ENCODE measurements at places on chromosomes 1 and 21.

DNA sequence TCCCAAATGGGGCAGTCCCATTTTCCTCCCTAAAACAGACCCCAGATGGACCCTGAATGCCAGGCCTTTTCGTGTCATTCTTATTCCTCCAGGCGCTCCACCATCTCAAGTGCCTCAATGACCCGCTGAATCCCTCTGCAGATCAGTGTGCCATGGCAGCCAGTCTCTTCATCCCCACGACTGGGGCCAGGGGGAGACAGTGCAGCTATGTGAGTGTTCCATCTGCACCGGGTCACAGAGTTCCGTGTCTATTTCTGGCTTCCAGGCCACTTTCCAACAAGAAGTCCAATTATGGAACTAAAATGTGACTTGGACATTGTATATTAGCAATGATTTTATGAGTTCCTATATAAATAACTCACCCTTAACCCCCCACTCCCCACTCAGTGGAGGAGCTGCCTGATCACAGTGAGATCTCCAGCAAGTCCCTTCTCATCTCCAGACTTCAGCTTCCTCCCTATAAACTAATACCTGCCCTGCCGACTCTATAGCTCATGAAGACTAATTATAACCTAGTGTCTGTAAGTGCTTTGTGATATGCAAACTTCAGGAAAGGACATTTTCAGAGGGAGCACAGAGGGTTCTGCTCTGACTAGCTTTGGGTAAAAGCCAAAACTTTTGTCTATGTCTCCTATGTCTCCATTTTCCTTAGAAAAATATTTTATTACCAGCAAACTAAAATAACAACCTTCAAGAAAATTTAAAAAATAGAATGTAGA lies 56.3 kb upstream of the NFASC start:
- no peak for DNase-seq

DNA sequence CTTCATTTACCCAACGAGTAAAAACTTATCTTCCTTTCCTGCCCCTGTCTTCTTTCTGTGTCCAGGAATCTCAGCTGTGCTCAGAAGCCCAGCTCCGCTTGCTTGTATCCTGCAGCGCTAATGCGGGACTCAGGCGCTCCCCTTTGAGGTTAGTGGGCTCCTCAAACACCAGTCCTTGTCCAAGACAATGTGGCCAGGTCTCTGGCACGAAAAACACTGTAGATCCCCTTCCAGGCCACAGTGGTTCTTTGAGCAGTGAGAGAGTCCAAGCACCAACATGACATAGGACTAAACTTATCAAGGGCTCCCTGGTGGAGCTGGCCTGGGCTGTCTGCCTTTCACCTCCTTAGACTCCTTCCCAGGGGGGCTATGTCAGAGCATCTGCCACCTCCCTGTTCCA lies 53.7 kb downstream of the PLD5 start:
- no peak for DNase-seq

- no peak for DNase-seq
Observed at GRCh38 chr1:19940486-19941205, 17.2 kb upstream of the PLA2G2E start.

DNA sequence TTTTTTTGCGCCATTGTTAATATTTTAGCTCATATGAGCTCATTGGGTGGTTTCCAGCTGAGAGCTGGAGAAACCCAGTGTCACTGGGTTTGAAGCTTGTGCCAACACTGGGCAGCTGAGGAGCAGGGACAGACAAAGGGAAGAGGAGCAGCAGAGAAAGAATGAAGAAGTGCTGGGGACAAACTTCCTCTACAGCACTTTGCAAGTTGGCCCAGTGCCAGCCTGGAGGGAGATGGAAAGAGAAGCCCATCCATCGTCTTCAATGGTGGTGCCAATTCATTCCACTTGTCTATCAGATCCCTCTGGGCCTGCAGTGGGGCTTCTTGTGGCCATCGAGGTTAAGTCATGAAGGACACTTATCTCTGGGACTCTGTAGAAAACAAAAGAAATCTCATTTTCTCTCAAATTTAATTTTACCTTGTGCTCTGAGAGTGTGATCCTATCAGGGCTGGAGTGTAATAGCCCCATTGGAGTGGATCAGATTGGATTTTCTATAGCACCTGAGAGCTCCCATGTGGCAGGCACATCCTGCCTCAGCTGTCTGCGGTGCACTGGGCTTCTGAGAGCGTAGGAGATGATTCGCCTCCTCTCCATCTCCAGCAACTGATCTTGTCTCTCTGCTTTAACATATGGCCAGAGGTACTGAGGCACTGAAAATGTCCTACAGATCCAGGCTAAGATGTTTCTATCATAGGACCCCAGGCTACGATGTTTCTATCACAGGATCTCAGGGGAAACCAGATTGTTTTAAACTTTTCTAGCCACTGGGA lies 114.7 kb downstream of the TNR start:
- no peak for DNase-seq

DNA sequence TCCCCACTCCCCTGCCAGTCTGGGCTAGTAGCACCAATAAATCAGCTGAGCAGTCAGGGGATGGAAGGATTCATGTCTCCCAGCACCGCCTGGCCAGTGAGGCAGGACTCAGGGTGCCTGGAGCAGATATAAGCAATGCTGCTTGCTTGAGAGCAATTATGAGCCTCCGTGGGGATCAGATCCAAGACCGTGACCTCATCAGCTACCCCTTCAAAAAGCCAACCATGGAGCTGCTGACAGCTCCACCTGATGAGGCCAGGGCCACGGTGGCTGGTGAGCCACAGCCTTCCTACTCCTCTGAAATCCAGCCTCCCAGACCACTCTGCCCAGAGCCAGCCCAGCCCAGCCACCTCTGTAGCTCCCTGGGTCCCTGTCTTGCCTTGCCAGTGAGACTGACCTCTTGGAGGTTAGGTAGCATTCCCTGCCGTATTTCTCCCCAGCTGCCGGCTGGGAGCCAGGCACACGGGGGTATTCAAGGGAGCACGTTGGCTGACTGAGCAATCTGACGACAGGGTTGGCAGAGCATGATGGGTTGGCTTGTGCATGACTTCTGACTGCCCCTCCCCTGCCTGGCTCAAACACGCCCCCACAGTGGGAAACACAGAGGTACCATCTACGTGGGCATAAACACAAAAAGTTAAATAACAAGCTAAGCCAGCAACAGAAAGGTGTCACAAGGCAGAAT lies 28.4 kb downstream of the SYT2 start:
- no peak for DNase-seq

DNA sequence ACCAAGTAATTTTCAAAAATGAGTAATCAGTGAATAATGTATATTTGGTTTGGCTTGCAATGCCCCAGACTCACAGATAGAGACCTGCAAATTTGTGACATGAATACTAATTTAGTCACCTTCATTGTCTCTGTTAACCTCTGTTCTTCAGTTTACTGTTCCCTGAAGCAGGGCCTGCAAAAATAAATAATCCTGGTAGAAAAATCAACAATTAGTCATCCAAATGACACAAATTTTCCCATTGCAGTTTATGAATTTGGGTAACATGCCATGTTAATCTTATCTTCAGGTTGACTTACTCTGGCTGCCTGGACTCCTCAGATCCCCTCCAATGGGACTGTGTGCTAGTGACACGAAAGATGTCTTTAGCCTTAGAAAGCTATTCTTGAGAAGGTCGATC lies 289.5 kb downstream of the PAPPA2 start:
- DNase-seq: no peak

GRCh38 chr1:163144418-163144817 lies 58.3 kb downstream of the RGS5 start:
- DNase-seq: no peak

- no peak for DNase-seq
Observed at GRCh38 chr1:91555074-91555730, 54.6 kb downstream of the CDC7 start.

DNA sequence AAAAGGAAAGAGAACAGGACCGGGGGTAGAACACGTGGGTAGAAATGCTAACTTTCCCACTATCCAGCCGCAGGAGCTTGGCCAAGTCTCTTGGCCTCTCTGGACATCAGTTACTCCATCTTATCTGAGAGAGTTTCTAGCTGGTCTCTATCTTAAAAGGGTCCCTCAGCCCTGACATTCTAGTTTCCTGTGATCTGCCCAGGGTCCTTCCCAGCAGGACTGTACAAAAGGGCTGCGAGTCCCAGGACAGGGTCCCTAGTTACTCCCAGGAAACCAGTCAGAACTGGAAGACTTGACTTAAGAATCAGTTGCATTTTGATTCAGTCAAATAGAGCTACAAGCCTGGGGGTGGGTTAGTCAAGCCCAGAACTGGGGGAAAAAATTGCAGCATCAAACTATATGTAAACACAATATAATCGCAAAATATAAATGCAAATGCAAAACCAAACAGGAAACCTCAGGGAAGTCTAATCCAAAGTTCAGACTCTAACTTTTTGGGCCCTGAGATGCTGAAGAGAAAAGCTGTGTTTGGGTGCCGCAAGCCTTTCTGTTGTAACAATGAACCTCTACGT lies 2.9 kb downstream of the ASAP3 start:
- no peak for DNase-seq

- DNase-seq: no peak
Observed at GRCh38 chr1:242055749-242056320, 56.9 kb upstream of the MAP1LC3C start.

DNA sequence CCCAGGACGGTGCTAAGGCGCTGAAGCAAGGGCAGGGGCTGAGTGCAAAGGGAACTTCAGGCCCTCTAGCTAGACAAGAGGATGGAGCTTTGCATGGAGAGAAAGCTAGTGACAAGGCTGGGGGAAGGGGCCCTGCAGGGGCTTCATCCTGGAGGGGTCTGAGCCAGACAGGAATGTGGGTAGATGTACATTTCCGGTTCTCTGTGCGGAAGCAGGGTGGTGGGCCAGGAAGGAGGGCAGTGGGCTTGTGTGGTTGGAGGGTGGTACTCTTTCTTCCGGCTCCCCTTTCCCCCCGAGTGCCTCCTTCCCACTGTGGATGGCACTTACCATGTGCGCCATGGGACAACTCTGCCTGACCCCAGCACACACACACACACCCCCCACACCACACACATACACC lies 1.5 kb downstream of the KISS1 start:
- DNase-seq: no peak

DNA sequence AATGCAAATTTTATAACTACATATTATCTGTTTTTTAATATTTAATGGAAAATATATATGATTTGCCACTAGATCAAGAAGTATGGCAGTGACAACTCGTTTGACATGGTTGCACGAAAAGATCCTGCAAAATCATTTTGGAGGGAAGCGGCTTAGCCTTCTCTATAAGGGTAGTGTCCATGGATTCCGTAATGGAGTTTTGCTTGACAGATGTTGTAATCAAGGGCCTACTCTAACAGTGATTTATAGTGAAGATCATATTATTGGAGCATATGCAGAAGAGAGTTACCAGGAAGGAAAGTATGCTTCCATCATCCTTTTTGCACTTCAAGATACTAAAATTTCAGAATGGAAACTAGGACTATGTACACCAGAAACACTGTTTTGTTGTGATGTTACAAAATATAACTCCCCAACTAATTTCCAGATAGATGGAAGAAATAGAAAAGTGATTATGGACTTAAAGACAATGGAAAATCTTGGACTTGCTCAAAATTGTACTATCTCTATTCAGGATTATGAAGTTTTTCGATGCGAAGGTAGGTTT lies 556 bp downstream of the IFI44 start:
- no peak for DNase-seq

GRCh38 chr1:103084181-103084580 lies 24.1 kb downstream of the COL11A1 start:
- no peak for DNase-seq

DNA sequence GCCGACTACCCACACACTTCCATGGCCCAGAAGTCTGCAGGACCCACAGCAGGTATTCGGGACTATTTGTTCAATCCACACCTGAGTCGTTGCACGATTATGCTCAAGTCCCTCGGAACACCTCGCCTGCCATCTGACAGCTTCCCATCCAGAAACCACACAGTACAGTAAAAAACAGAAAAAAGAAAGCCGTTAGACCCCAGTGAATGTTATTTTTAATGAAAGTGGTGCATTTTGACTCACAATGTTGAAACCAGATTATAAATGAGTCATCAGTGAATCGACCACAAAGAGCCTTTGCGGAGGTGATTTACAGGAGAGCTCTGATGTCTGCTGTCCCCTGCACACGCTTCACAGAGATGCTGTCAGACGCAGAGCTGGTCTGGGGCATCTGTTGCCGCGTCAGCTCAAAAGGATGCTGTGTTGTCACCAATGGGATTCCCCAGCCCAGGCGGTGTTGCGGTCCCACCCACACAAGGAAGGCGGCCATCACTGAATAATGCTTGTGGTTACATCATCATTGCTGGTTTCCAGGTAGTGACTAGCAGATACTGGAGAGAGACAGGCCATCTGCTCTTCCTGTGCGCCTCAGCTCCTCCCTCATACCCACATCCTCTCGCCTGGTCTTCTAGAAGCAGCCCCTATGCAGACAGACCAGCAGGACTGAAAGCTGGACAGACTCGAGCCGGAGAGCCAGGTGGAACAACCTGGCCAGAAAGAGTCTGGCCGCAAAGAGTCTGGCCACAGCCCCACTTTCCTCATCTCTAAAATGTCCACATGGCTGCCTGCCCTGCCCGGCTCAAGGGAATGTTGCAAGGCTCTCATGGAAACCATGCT lies 116.8 kb downstream of the TOMM20 start:
- peak; percentile 84 for DNase-seq

GRCh38 chr1:147669469-147670318 lies 630 bp downstream of the ACP6 start:
- DNase-seq: no peak

DNA sequence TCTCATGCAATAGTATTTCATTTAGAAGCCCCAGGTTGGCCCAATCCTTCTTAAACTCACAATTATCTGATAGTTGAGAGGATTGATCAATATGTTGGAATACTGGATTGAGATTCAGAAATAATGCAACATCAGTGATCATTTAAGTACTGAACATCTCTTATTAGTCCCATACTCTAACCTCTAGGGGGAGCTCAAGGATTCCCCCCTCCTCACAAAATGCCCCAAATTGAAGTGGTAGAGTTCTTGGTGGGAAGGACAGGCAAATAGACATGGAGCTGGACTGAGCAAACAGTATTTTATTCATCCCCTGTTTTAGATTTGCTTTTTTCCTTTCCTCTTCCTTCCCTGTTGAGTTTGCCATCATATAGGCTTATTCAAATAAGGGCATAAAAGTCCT lies 62.8 kb downstream of the NGF start:
- no peak for DNase-seq

- DNase-seq: no peak
Observed at GRCh38 chr1:81213279-81213678, 587.5 kb upstream of the ADGRL2 start.

DNA sequence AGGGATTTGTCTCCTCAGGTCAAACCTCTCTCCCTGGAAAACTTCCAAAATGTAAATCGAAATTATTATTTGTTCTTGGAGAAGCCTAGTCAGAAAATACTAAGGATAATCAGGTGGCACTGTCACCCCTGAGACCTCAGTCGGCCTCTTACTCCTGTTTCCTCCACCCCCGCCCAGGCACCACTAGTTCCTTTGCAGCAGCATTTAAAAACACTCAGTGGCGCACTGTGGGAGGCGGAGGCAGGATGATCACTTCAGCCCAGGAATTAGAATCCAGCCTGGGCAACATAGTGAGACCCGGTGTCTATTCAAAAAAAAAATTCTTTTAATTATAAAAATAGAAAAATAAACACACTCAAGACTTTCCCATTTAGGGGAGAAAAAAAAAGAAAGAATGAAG lies 18.0 kb upstream of the IFNAR2 start:
- DNase-seq: no peak

GRCh38 chr1:205274041-205274691 lies 46.4 kb downstream of the TMCC2 start:
- no peak for DNase-seq

GRCh38 chr1:229669333-229669732 lies 43.3 kb downstream of the URB2 start:
- no peak for DNase-seq

- DNase-seq: no peak
Observed at GRCh38 chr1:18938008-18938706, 18.3 kb downstream of the IFFO2 start.
